ENCODE measurements at places on chromosomes 7 and 10.

- DNase-seq, result no peak
These were observed 2.1 kb downstream of the AMZ1 start for GRCh38 chr7:2689951-2690705.

- DNase-seq, result no peak
These were observed 77.6 kb upstream of the JAZF1 start for GRCh38 chr7:28258240-28258639.

- no peak for DNase-seq
These were observed 984.1 kb downstream of the LRMDA start for GRCh38 chr10:76415554-76415953.

- no peak for DNase-seq
These were observed 222.4 kb downstream of the ADAM12 start for GRCh38 chr10:126165874-126166273.

GRCh38 chr10:132926777-132927650, 15.4 kb downstream of the CFAP46 start:
- DNase-seq, result no peak

DNA sequence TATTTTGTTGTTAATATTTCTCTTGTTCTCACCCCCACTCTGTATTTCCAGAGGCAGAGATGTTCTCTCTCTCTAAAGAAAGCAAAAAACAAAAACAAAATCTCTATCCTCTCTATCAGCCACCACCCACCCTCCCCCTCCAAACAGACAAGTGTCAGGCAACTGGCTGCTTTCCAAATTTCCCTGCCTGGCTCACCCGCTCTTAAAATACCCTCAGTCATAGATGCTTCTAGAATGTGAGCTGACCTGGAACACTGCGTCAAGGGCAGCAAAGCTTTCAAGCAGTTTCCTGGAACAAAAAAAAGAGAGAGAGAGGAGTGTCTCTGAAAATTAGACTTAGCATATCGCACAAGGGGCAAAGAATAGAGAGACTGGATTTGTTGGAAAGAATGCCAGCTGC, 341.0 kb upstream of the ZMIZ1 start:
- no peak for DNase-seq

DNA sequence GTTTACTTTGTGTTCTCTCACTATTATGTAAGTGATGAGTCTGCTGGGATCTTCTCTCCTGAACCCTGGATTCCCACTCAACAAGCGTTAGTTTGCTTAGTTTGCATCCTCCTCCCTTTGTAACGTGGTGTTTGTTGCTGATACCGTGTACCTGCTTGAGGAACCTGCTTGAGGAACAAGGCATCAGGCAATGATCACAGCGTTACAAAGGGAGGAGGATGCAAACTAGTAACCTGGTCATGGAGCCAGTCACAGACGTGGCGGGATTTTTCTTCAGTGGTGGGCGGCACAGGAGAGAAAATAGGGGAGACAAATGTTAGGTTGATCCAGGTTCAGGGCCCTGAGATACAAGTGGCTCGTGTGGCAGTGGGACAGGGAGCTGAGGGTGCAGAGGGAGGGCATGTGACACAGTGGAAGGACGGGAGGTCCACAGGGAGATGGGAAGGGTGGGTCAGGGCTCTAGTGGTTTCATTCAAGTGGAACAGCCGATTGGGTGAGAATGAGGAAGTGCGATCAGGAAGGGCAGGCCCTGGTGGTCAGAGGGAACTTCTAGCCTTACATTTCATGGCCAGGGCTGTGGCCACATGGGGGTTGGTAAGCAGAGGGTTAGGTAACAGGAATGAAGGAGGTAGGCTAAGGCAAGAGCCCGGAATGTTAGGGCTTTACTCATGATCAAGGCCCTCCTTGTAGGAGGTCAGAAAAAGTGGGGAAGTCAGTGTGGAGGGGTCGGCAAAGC, 38.0 kb downstream of the SNX10 start:
- no peak for DNase-seq

- DNase-seq, result no peak
These were observed 63.3 kb downstream of the PODXL start for GRCh38 chr7:131493081-131493480.

DNA sequence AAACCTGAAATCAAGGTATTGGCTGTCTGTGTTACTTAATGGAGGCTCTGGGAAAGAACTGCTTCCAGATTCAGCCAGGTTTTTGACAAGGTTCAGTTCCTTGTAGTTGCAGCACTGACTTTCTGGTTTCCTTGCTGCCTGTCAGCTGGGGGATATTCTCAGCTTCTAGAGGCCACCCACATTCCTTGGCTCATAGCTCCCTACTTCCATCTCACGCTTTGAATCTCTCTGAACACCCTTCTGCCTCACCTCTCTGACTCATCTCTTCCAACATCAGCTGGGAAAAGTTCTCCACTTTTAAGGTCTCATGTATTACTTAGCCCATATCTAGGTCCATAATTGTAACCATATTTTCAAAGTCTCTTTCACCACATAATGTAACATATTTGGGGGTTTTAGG, 22.9 kb upstream of the GPR22 start:
- DNase-seq, result no peak

DNA sequence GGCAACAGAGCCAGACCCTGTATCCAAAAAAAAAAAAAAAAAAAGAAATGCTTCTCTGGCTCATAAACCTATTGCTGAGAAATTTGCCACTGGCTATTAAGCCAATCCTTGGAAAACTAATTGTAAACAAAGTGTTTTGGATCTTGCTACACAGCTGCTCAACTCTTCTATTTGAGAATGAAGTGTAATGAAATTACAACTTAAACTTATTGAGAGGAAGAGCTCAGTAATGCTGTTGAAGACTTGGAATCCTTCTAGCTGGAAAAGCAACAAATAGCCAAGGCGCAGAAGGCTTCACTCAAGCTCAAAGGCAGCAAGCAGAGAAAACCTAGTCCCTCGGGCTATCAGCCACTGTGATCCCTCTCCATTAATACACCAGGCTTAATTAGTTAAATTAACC, 99.6 kb upstream of the ZNF438 start:
- no peak for DNase-seq

DNA sequence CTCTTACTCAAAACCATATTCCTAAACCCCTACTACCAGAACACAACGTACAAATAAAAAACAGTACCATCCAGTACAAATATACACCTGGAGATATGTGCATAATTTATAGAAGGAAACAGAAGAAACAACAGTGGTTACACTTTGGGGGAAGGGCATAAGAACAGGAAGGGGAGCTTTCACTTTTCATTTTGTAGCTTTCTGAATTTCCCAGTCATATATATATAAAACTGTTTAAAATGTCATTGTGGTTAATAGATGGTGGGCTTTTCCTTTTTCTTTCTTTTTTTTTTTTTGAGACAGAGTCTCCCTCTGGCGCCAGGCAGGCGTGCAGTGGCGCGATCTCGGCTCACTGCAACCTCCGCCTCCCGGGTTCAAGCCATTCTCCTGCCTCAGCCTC, 47.2 kb downstream of the MALSU1 start:
- no peak for DNase-seq

DNA sequence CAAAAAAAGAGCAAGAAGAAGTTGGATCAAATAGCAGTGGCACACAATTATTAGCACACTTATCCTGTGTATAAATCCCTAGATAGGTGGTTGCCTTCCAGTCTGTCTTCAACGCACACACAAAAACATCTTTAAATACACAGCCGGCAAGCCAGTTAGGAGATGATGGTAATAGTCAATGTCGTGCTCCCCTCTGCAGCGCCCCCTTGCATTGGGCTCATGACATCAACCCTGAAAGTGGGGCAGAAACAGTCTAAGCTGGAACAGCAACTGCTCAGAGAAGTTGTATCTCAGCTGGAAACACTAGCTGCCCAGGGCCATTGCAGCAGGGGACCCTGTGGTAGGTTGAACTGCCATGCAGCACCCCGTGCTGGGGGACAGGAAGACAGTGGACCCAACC, 179.5 kb upstream of the YAE1 start:
- DNase-seq, result no peak

- no peak for DNase-seq
These were observed 4.0 kb downstream of the PTEN start for GRCh38 chr10:87867453-87867852.

DNA sequence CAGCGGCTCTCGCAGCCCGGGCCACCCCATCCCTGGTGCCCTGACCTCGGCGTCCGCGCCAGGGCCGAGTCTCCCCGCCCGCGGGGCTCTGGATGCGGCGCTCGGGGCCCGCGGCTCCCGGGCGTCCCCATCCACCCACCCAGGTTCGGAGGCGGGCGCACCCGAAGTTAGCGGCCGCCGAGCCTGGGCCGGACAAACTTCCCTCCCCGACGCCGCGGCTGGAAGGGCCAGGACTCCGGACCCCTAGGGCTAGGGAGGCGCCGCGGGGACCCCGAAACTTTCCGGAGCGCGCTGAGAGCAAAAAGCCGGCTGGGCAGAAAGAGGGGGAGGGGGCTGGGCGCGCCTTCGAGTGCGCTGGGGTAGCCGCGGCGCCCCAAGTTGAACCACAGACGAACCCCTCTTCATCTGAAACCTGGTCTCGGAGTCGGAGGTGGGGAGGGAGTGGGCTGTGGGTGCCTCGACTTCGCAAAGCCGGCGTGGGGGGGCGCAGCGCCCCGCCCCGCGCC, 3.7 kb upstream of the ELFN1 start:
- no peak for DNase-seq

GRCh38 chr7:29297194-29297890, 102.8 kb downstream of the CHN2 start:
- no peak for DNase-seq

- DNase-seq, result no peak
These were observed 291.3 kb downstream of the POU6F2 start for GRCh38 chr7:39269034-39269433.

DNA sequence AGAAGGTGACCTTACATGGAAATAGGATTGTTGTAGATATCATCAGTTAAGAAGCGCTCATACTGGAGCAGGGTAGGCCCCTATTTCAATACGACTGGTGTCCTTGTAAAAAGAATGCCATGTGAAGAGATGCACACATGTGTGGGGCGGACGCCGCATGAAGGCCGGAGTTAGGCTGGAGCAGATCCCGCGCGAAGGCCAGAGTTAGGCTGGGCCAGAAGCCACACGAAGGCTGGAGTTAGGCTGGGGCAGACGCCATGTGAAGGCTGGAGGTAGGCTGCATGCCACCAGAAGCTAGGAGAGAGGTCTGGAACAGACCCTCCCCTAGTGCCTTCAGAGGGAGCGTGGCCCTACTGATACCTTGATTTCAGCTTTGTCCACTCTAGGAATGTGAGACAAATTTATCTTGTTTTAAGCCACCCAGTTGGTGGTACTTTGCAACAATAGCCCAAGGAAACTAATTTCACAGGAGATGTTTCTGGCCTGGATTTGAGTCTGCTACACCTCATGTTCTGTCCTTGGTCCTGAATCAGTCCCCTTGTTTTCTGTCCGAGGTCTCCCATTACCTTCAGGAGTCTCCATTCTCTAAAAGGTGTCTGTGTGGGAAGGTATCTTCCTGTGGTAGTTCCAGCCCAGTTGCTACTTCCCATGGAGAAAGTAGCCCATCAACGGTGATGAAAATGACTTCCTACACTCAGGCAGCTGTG, 585.8 kb downstream of the LRMDA start:
- no peak for DNase-seq

All from stimulated activated CD4-positive, alpha-beta T cell treated with anti-CD3 and anti-CD28 coated beads, Interleukin-4, amount 100 ng/mL, for 1 hour (primary cell).